ENCODE measurements at places on chromosomes 13 and 19.

- no peak for DNase-seq
These were observed 250.3 kb upstream of the OBI1 start for GRCh38 chr13:78909276-78909675.

GRCh38 chr13:47481536-47481935 lies 519.5 kb downstream of the SUCLA2 start:
- no peak for DNase-seq

DNA sequence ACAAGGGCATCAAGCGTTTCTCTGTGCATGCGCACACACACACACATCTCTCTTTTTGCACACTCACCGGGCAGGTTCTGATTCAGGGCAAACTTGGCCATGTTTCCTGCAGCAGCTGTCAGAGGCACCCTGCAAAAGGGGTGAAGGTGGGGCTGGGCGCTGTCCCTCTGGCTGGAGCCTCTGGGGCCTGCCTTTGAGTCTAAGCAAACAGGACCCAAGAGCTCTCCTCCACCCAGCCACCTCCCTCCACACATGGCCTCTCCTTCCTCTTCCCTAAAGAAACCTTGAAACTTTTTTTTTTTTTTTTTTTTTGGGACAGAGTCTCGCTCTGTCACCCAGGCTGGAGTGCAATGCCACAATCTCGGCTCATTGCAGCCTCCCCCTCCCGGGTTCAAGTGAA lies 5.3 kb downstream of the KANK3 start:
- DNase-seq: no peak

GRCh38 chr13:46571909-46572595 lies 19.1 kb downstream of the LRCH1 start:
- no peak for DNase-seq

DNA sequence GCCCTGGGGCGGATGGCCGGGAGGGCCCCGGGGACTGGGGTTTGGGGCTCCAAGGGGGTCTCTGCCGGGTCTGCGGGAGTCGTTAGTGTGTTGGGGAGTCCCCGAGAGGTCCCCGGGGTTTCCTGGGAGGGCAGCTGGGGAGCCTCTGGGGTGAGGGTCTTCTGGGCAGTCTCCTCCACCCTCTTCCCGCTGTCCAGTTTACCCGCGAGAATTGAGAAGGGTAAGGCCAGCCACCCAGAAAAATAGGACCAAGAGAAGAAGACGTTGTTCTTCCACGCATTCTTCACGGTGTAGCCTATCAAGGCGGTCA lies 1.0 kb upstream of the ETFB start:
- no peak for DNase-seq

DNA sequence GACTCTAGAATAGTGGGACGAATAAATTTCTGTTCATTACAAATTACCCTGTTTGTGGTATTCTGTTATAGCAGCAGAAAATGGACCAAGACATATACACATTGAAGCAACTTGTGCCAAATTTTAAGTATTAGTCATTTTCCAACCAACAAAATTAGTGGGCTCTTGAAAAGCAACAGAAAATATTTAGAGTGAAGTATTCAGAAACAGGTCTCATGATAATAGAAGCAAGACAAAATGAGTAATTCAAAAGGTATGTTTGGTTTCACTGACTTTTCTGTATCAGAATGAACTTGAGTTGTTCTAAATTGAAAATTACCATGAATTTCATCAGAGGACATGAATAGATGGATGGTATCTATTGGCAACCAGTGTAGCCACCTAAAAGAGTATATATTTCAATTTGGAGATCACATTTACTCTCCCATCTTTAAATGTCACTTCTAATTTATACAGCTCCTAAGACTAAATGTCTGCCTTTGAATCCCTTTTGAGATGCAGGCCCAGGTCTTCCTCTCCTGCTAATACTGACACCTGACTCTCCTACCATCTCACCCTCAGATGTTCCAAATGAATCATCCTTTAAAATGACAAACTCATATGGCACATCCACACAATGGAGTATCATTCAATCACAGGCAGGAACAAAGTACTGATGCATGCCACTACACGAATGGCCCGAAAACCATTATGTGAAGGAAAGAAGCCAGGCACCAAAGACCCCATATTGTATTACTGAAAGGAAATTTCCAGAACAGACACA lies 40.7 kb upstream of the DOCK9 start:
- DNase-seq: no peak

Measured in inflammatory macrophage treated with lipopolysaccharide for 4 hours (primary cell).